Effector memory CD4-positive, alpha-beta T cell (primary cell): ENCODE measurements at places on chromosomes 5 and 9.

- no peak overlapping the region for H3K27ac ChIP-seq
- no peaks in the 10 kb centered on the region for H3K27me3 ChIP-seq
- DNase-seq, result no peak
- no peaks in the 10 kb centered on the region for H3K4me1 ChIP-seq
- no peaks in the 10 kb centered on the region for H3K36me3 ChIP-seq
These were observed 27.0 kb upstream of the FRRS1L start for GRCh38 chr9:109193974-109194556.

GRCh38 chr5:111691914-111692313 lies 65.1 kb downstream of the NREP start:
- no peaks in the 10 kb centered on the region for H3K4me1 ChIP-seq
- H3K27ac ChIP-seq, result no peak overlapping the region
- no peaks in the 10 kb centered on the region for H3K36me3 ChIP-seq

DNA sequence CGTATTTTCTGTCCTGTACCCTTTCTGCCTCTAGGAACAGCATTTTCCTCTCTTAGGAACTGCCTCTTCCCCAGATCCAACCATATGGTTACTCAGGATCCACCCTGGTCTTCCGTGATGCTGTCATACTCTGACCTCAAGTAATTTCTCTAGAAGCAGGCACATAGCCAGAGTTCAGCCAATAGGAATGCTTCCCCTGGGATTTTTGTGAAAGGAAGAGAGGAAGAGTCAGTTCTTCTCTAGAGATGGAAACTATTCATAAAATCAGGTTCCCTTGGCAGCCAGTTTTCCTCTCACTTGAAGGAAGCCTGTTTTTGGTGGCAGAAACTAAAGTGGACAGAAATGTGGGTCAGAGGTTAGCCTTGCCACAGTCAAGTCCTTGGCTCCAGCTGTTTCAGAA lies 400.1 kb upstream of the PCSK5 start:
- no peaks in the 10 kb centered on the region for H3K4me1 ChIP-seq
- H3K36me3 ChIP-seq, result no peaks in the 10 kb centered on the region
- no peak overlapping the region for H3K4me3 ChIP-seq

GRCh38 chr9:89095761-89096528 lies 82.7 kb downstream of the SHC3 start:
- no peak for DNase-seq
- no peak overlapping the region for H3K4me3 ChIP-seq
- H3K27ac ChIP-seq, result no peak overlapping the region
- no peaks in the 10 kb centered on the region for H3K27me3 ChIP-seq

DNA sequence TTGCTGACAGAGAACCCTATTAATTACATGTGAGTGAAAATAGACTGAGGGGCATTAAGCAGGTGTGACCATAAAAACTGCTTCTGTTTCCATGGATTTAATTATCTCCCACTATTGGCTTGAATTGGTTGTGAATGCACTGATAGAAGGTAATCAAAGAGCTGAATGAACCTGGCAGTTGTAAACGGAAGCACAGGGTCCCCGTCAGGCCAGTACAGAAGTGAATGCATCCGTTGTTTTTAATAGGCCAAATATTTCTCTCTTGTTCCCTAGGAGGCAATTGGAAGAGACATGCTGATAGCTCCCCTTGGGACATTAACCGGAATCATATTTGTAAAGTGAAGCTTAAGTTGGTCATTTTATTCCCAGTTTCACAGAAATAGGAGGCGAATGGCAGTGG lies 147.0 kb downstream of the CAVIN4 start:
- H3K4me3 ChIP-seq, result no peak overlapping the region
- no peaks in the 10 kb centered on the region for H3K36me3 ChIP-seq
- no peaks in the 10 kb centered on the region for H3K4me1 ChIP-seq

DNA sequence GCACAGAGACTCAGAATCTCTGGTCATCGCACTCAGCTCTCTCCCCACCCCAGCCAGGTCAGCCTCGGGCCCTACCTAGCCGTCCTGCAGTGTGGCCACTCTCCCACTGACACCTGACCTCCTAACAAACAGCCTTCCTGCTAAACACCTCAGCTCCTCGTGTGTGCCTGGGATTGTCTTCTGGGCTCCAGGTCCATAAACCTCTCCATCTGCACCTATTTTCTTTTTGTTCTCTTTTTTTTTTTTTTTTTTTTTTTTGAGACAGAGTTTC lies 193.6 kb downstream of the ROR2 start:
- no peak for DNase-seq
- no peak overlapping the region for H3K4me3 ChIP-seq
- no peaks in the 10 kb centered on the region for H3K4me1 ChIP-seq
- H3K36me3 ChIP-seq, result no peaks in the 10 kb centered on the region

GRCh38 chr5:40716000-40716399 lies 36.3 kb downstream of the PTGER4 start:
- no peak for DNase-seq
- H3K36me3 ChIP-seq, result peaks cover 8% of the 10 kb centered on the region
- no peak overlapping the region for H3K27ac ChIP-seq
- no peaks in the 10 kb centered on the region for H3K4me1 ChIP-seq
- no peak overlapping the region for H3K4me3 ChIP-seq

DNA sequence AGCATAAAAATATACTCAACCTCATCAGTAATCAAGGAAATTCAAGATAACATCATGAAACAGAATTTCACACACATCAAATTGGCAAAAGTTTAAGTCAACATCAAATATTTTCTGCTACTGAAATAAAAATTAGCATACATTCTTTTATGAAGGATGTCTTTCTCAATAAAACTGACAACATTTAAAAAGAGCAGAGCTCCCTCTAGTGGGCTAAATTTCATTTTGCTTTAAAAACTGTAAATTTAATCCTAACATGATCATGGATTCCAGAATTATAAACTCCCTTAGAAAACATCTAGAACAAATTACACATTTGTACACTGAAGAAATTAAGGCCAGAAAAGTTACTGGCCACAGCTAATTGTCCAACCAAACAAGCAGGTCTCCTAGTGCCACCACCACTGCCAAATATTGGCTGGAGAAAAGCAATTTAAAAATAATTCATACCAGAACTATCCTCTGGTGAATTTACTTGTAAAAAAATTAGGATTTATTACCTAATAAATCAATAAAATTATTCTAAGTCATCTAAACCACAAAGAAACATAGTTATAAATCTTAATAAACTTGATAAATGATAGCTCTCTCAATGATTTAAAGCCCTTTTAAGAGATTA lies 31.2 kb downstream of the DEPDC1B start:
- no peaks in the 10 kb centered on the region for H3K36me3 ChIP-seq
- H3K27me3 ChIP-seq, result no peaks in the 10 kb centered on the region
- H3K27ac ChIP-seq, result no peak overlapping the region
- H3K4me1 ChIP-seq, result no peaks in the 10 kb centered on the region

DNA sequence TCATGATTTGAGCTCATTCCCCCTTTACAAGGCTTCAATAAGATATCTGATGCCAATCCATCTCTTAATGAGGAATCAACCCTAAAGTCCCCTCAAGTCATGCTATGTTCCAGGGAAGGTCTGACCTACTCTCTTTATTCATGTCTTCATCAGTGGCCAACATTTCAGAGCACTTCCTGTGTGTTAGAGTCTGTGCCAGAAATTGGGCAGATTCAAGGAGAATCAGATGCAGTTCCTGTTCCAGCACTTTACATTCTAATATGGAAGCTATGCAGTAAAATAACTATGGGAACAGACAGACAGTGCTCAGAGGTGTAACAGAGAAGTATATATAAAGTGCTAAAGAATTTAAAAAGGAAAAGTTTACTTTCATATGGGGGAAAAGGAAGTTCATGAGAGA lies 193.4 kb upstream of the NR4A3 start:
- no peaks in the 10 kb centered on the region for H3K4me1 ChIP-seq
- H3K27me3 ChIP-seq, result no peaks in the 10 kb centered on the region
- no peak overlapping the region for H3K4me3 ChIP-seq
- no peak overlapping the region for H3K27ac ChIP-seq
- DNase-seq, result no peak

DNA sequence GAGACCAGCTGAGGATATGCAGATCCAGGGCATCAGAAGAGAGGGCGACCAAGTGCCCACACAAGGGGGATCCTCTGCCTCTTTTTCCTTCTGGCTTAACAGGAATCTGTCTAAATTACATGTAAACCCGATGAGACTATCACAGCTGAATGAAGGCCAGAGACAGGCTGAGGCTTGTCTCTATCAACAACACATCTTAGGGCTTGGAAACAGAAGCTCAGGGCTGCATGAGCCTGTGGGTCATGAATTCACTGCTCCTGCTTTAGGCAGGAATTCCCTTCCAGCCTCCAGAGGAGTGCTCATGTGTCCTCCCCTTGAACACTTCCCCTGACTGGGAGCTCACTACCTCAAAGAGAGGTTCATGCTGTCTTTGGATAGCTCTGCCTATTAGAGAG lies 106.1 kb upstream of the PHYKPL start:
- no peaks in the 10 kb centered on the region for H3K36me3 ChIP-seq
- H3K27me3 ChIP-seq, result no peaks in the 10 kb centered on the region
- DNase-seq, result no peak
- no peak overlapping the region for H3K4me3 ChIP-seq

DNA sequence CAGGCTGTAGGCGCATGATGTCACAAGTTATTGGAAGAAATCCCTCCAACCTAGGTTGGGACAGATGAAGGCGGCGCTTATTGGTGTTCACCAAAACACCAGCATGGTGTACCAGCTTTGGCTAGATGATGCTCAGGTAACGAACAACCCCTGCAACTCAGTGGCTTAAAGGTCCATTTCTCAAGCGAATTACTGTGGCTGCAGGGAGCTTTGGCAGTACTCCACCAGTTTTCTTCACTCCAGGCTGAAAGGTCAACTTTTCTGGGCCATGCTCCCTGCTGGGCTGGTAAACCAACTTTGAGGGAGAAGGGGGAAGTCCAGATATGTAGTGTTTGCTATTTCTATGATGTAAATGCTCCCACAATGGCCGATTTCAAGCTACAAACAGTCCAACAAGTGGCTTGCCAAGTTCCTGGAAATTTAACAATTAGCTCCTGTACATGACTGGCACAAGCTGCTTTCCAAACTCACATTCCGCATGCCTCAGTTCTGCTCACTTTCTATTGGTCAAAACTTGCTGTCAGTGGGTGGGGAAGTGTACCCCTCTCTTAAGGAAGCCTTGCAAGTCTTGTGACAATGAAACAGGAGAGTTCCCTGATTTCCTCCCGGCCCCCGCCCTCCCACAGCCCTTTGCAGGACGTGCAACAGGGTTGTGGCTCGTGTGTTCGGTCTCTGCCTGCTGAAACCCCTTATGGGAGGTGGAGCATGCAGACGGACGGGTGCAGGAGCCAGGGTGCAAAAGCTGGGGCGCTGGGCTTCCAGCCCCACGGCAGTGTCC lies 588 bp upstream of the ZBED3 start:
- H3K36me3 ChIP-seq, result no peaks in the 10 kb centered on the region
- peak overlapping the region; percentile 86 for H3K4me3 ChIP-seq
- no peak for DNase-seq
- H3K4me1 ChIP-seq, result peaks cover 5% of the 10 kb centered on the region

- H3K4me3 ChIP-seq, result peak overlapping the region; percentile 32
- peaks cover 80% of the 10 kb centered on the region for H3K4me1 ChIP-seq
- H3K27me3 ChIP-seq, result no peaks in the 10 kb centered on the region
- H3K36me3 ChIP-seq, result peaks cover 8% of the 10 kb centered on the region
- peak overlapping the region; percentile 80 for H3K27ac ChIP-seq
- DNase-seq, result no peak
These were observed 34.7 kb downstream of the ADAM19 start for GRCh38 chr5:157540707-157541446.

GRCh38 chr9:21477466-21477865 lies 4.6 kb downstream of the IFNE start:
- no peak overlapping the region for H3K27ac ChIP-seq
- H3K36me3 ChIP-seq, result no peaks in the 10 kb centered on the region
- H3K4me3 ChIP-seq, result no peak overlapping the region
- no peaks in the 10 kb centered on the region for H3K27me3 ChIP-seq
- no peaks in the 10 kb centered on the region for H3K4me1 ChIP-seq
- DNase-seq, result no peak

GRCh38 chr5:73157414-73158303 lies 15.3 kb upstream of the TMEM174 start:
- DNase-seq, result no peak
- H3K4me3 ChIP-seq, result no peak overlapping the region
- H3K36me3 ChIP-seq, result no peaks in the 10 kb centered on the region
- no peak overlapping the region for H3K27ac ChIP-seq
- H3K27me3 ChIP-seq, result peaks cover 13% of the 10 kb centered on the region

DNA sequence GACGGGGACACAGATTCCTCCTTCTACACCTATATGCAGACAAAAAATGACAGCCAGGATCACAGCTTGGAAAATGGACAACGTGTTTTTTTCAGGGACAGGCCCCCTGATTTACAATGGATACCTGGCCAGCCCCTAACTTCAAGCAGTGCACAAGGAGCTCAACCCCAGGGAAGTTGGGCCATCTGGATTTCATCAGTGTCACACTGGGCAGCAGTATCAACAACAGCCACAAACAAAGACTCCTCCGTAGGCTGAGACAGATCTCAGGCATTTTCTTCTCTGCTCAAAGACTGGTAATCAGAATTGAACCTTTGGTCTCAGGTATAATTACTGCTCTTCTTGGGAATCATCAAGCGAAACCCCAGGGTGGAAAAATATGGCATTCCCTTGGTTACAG lies 374.0 kb downstream of the ZNF608 start:
- H3K4me3 ChIP-seq, result no peak overlapping the region
- DNase-seq, result no peak
- no peak overlapping the region for H3K27ac ChIP-seq

- H3K27me3 ChIP-seq, result no peaks in the 10 kb centered on the region
- H3K27ac ChIP-seq, result no peak overlapping the region
- no peak overlapping the region for H3K4me3 ChIP-seq
- no peak for DNase-seq
These were observed 130.6 kb downstream of the SLF1 start for GRCh38 chr5:94749042-94749441.

- H3K27me3 ChIP-seq, result no peaks in the 10 kb centered on the region
- no peak for DNase-seq
- H3K4me3 ChIP-seq, result no peak overlapping the region
These were observed 5.1 kb upstream of the WWC1 start for GRCh38 chr5:168286386-168286785.

GRCh38 chr5:180467028-180467975 lies 26.9 kb upstream of the CNOT6 start:
- no peaks in the 10 kb centered on the region for H3K27me3 ChIP-seq
- H3K4me1 ChIP-seq, result no peaks in the 10 kb centered on the region
- H3K4me3 ChIP-seq, result no peak overlapping the region
- no peaks in the 10 kb centered on the region for H3K36me3 ChIP-seq
